ENCODE measurements at places on chromosomes 4 and X.

- DNase-seq = no peak
Observed at GRCh38 chrX:77436682-77437081, 10.5 kb upstream of the FGF16 start.

DNA sequence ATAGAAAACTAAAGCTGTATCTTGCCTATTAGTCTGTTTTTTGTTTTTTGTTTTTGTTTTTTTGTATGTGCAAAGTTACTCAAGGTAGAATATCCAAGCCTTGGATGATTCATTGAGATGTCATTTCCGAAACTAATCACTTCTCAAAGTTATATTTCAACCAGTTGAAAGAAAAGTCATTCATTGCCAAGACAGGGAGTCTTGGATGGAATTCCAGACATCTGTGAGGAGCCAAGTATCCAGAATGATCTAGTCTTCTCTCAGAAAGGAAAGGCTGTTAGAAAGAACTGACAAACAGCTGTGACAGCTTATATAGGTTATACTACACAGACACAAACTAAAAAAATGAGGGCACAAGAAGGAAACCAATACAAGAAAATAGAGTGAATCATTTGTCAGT is 141.1 kb upstream of the NDST3 start:
- no peak for DNase-seq

DNA sequence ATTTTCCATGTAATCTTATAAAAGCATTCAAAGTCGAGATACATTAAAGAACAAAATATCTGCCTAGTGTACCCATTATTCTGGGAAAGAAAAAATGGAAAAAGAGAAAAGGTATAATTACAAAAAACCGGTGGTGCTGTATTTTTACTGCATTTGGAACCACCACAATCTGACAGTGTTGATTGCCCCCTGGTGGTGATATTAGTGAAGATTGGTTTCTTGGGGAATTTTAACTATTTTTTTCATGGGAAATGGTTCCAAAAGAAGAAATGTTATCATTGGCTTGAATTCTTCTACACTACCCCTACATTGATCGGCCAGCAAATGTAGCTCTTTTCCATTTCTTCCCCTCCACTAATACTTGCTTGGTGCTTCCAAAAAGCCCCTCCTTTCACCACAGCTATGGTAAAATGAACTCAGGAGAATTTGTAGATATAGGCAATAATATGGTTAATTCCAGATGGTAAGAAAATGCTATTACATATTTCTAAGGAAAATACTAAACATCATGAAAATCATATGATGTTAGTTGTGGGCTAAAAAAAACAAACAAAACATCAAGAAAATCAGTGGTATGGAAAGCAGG is 50.0 kb downstream of the COX18 start:
- no peak for DNase-seq

GRCh38 chrX:102976793-102977495 is 39.9 kb downstream of the RAB40AL start:
- DNase-seq = no peak

GRCh38 chrX:51144828-51145442 is 187.7 kb upstream of the NUDT10 start:
- no peak for DNase-seq

GRCh38 chr4:179110816-179111215 is 1668.6 kb upstream of the AGA start:
- DNase-seq = no peak

DNA sequence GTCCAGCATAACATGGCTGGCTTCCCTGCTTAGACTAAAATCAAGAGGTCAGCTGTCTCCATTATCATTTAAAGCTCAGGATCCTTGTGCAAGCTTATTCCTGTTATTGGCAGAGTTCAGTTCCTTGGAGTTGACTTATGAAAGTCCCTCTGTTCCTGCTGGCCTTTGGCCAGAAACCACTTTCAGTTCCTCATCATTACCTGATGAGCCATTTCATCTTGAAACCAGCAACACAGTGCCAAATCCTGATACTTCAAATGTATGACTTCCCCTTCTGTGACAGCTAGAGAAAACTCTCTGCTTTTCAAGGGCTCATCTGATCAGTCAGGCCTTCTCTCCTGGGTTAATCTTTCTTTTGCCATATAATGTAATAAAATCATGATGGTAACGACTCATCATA is 110.6 kb upstream of the FSTL5 start:
- no peak for DNase-seq

- no peak for DNase-seq
Observed at GRCh38 chr4:169660929-169661328, 40.6 kb downstream of the CLCN3 start.

DNA sequence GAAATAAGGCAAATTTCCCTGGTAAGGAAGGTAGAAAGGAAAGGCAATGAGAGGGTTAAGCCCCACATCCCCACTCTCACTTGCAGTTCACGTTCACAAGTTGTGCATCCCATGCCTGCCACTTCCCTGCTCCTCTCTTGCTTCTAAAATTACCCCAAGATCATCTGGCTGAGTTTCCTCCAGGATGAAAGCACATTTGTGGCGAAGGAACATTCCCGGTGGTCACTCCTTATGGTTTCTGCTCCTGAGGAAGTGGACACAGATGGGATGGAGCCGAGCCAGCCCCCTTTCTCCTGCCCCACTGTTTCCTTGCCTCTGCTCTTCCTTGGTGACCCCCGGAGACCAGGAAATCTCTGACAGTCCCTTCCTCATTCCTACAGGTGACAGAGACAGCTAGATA is 37.5 kb downstream of the SPINK2 start:
- no peak for DNase-seq

- DNase-seq = no peak
Observed at GRCh38 chrX:1422135-1422465, 30.2 kb upstream of the SLC25A6 start.

GRCh38 chr4:155505321-155505720 is 128.6 kb upstream of the MAP9 start:
- DNase-seq = no peak

DNA sequence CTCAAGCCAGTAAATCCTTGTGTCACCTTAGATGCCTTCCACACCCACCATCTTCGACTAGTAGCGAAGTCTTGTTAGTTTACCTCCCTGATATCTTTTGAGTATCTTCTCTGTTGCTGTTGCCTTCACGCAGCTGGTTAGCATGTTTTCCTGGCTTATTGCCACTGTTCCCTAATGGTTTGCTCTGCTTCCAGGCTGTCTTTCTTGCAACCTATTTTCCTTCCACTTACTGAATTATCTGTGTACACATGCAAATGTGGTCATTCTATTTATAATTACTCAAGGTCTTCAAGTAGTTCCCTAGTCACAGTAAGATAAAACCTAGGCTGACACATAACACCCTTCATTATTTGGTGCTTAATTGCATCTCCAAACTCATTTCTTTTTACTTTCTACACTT is 89.5 kb downstream of the UGT8 start:
- DNase-seq = no peak

GRCh38 chrX:12443534-12444098 is 305.3 kb downstream of the FRMPD4 start:
- no peak for DNase-seq

- no peak for DNase-seq
Observed at GRCh38 chr4:101251261-101251660, 96.1 kb downstream of the PPP3CA start.

DNA sequence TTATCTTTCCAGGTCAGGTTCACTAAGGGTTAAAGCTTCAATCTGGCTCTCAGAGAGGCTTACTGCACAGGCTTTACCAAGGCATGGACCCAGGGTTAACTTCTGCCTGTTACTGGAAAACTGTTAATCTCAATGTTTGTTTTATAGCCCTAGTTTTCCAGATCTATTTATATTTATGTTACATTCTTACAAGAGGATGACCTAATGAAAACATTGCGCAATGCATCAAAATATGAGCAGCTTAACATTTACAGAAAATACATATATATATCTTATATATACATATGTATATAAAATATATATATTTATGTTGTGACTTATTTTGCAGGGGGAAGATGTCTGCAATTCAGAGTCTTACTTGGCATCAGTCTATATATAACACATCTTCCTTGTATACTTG is 112.3 kb downstream of the PCDH19 start:
- no peak for DNase-seq

DNA sequence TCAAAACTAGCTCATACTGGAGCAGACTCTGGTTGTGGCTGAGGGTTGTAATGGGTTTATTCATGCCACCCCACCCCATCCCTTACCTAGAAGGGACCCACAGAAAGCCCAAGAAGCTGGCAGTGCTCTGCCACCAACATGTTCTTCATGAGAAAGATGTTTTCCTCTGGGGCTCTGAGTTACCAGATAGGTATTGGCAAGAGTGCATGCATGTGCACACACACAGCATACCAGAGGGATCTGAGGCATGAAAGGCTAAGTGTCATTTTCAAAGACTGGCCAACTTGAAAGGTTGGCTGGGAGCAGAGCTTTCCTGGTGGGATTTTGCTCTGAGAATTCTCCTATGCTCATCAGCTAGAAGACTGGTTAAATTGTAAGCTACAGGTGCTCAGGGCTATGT is 65.2 kb downstream of the PHOX2B start:
- no peak for DNase-seq

DNA sequence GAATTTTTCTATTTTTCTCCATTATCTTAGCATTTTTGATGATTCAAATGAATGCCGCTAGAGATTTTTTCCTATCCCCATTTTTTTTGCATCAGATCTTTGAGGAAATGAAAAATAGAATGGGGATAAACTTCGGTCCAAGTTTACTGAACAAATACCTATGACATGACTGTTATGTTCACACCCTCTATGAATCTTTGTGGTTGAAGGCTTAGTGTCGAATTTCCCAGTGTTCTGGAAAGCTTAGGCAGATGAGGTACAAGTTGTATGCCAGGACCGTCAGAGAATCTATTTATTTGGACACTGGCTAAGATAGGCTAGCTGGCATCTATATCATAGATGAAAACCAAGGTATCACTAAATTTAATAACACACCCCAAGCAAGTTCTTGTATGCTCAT is 123.4 kb downstream of the SPCS3 start:
- no peak for DNase-seq

- no peak for DNase-seq
Observed at GRCh38 chr4:118975449-118976192, 87.0 kb downstream of the SYNPO2 start.

DNA sequence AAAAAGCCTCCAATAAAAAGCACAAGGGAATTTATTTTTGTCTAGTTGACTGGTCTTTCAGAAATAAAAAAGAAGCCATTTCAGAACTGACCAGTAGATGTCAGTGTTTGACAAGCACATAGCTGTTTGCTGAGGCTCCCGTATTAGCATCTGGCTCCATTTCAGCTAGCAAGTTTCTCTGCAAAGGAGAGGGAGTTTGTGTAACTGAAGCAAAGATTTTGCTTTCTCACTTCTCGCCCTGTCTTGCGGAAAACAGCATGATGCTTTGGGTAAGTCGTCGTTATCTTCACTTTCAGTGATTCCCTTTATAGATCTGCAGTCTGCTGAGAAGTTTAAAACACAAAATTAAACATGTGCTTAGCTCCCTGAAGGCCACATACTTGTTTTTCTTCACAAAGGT is 85.5 kb downstream of the CT47B1 start:
- DNase-seq = no peak

DNA sequence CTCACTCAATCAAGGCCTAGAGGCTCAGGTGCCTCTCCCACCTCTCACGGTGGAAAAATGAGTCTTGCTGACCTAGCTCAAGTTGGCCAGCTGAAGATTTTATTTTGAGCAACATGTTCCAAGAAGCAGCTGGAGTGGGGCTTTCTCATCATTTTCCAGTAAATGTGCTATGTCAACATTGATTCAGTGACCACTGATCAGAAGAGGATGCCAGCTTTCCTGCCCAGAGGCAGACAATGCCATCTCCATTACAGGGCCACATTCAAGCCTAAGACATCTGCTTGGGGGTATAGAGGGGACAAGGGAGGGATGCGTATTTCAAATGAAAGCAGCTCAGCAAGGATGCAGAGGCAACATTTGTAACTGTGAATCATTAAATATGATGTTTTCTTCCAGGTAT is 3.0 kb downstream of the MEPE start:
- DNase-seq = no peak

DNA sequence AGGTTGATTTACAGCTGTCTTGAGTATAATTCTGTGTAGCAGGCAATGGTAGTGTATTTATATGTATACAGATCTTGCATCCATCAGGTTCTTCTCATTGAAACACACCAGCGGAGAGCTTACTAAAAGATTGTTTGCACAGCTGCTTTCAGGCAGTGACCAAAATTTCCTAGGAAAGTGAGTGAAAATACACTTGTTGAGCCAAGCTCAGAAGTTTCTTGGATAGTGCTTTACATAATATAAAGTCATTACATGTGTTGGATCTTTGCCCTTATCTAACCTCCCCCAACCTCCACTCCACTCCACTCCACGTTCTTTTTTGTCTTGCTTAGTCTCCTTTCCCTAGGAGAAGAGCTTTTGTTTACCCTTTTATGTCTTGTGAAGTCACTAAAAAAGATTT is 34.1 kb downstream of the CNKSR2 start:
- no peak for DNase-seq

- DNase-seq = no peak
Observed at GRCh38 chr4:25928379-25929297, 14.6 kb downstream of the SMIM20 start.

- DNase-seq = no peak
Observed at GRCh38 chr4:18754180-18754579, 732.6 kb upstream of the LCORL start.

DNA sequence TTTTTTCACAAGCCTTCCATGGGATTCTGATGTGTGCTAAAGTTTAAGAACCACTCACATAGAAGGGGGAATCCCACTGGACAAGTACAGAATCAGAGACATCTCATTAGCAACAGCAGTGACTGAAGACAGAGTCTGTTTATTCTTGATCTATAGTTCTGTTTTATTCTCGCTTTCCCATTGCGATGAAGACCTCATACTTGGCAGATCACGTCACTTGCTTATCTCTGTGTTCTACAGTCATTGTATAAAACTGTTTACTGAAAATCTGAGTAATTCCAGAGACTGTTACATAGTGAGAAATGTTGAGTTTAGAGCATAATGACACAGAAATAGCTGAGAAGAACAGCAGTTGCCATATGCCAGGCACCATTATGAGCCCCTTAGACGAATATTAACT is 185.5 kb downstream of the PTTG2 start:
- DNase-seq = no peak

DNA sequence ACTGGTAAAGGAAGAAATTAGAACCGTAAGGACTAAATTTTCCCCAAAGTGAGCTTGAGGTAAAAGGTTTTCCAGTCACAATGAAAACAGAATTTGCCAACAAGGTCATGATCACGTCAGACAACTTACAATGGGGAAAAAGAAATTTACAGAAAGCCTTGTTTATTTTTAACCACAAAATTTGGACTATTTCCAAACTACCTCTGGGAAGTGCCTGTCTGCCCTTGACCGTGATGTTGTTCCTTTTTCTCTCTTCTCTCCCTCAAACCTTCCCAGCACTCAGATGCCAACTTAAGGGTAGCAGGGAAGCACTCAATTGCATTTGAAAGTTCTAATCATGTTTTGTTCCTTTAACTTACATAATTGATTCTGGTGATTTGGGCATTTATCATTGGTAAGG is 32.5 kb downstream of the MEPE start:
- no peak for DNase-seq

GRCh38 chr4:34187056-34187455 is 2057.3 kb downstream of the ARAP2 start:
- DNase-seq = no peak

All from stimulated activated CD4-positive, alpha-beta T cell treated with anti-CD3 and anti-CD28 coated beads, TNF-alpha, amount 100 ng/mL, for 24 hours (primary cell).